A549 (cell line): ENCODE measurements at places on chromosomes 4 and X.

- peak; percentile 6 for DNase-seq
Measured at GRCh38 chrX:9940421-9940820, 26.7 kb upstream of the CLDN34 start.

DNA sequence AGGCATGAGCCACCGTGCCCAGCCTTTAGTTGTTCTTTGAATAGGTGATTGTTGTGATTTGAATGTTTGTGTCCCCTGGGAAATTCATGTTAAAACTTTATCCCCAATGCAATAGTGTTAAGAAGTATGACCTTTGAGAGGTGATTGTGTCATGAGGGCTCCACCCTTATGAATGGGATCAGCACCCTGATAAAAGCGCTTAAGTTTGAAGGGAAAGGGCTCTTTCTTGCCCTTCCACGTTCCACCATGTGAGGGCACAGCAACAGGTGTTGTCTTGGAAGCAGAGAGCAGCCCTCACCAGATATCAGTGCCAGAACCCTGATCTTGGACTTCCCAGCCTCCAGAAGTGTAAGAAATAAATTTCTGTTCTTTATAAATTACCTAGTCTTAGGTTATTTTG is 33.7 kb upstream of the RP2 start:
- DNase-seq = no peak

DNA sequence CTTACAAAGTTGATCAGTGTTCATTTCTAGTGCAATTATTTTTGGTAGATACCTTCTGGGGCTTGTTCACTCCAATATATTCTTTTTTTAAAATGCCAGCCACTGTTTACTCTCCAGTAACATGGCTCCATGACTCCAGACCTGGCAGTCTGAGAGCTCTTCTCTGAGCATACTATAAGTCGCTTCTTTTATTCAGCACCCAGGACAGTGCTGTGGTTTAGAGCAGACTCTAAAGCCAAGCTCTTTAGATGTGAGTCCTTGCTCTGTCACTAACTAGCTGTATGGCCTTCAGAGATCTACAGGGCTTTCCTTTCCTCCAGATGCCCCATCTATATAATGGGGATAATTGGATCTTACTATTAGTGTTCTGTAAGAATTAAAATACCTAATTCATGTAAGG is 200.2 kb upstream of the FAM241A start:
- no peak for DNase-seq

- no peak for DNase-seq
Measured at GRCh38 chr4:156623376-156623775, 348.2 kb downstream of the PDGFC start.

GRCh38 chr4:106316773-106317409 is 541 bp downstream of the AIMP1 start:
- DNase-seq = no peak

GRCh38 chr4:86306816-86307215 is 53.0 kb downstream of the MAPK10 start:
- no peak for DNase-seq

- no peak for DNase-seq
Measured at GRCh38 chrX:69493766-69494165, 10.4 kb upstream of the NALF2 start.

GRCh38 chr4:25863831-25864418 is 1.1 kb upstream of the SEL1L3 start:
- DNase-seq = no peak

- DNase-seq = no peak
Measured at GRCh38 chrX:119871245-119871598, 311 bp downstream of the RNF113A start.

DNA sequence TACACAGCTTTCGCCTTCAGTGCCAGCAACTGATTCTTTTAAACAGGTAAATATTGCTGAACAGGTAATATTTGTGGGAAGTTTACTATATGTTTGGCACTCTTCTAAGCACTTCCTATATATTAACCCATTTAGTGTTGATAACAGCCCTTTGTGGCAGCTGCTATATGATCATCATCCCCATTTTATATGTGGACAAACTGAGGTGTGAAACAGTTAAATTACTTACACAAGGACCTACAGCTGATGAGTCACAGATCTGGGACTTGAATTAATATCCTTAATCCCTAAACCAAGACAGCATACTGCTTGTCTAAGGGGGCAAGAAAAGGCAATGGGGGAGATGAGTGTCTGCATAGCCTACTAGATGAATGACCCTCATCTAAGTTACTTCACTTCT is 2.9 kb downstream of the SMIM20 start:
- DNase-seq = no peak

- no peak for DNase-seq
Measured at GRCh38 chr4:165199286-165199685, 8.1 kb upstream of the KLHL2 start.

DNA sequence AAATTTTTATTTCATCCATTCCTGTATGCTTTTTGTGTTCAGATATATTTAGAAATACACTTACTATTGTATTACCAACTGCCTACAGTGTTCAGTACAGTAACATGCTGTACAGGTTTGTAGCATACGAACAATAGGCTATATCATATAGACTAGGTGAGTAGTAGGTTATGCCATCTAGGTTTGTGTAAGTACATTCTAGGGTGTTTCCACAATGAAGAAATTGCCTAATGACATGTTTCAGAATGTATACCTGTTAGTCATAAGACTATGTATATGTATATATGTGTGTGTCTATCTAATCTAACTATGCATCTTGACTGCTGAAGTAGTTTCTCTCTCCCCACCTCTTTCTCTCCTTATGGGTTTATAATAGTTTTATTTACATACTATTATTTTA is 51.5 kb upstream of the BTC start:
- no peak for DNase-seq

DNA sequence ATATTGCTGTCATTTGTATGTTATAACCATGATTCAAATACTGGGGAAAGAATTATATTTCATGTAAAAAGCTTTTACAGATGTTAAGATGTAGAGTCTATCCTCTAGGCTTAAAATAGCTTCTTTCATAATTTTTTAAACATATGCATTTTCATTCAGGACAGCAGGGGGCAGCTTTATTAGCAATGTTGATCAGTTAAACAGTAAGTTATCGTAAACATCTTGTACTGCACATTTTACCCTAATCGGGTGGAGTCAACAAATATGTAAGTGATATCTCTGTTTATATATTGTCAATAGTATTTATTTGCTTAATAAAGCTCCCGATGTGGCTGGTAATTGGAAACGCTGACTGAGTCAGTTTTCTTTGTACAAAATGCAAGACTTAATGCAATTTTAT is 142.5 kb upstream of the MED14 start:
- DNase-seq = peak; percentile 37

DNA sequence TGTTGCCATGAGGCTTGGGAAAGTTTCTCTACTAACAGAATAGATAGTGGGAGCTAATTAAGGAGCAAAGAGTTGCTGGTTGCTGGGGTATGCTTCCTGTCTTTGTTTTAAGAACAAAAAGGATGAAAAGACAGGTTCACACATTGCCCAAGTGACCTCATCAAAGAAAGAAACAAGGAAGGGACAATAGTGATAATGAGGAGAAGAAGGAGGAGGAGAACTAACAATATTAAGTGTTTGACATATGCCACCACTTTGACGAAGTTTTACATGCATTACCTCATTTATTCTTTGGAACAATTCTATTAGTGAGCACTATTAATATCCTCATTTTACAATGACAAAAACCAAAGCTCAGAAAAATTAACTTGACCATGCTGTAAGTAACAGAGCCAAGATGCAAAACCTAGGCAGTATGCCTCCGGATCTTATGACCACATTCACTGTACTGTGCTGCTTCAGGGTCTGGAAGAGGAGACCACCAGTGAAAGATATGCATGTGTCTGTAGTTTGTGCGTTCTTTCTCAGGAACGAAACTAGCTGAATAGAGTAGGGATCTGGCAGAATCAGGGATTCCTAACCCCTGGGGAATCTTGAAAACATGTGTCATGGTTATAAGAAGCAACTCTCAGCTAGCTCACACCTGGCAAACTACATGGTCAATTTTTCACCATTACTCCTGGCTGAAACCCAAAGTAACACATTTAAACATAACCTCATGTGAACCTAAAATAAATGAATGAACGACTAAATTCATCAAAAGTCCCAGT is 83.8 kb downstream of the MOSPD2 start:
- DNase-seq = no peak

DNA sequence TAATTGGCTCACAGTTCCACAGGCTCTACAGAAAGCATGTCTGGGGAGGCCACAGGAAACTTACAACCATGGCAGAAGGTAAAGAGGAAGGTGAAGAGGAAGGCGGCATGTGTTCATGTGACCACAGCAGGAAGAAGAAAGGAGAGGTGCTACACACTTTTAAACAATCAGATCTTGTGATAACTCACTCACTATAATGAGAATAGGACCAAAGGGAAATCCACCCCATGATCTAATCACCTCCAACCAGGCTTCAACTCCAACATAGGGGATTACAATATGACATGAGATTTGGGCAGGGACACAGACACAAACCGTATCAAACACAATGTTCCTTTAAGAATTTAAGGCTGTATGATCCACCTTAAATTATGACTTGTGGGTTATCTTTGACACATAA is 10.5 kb upstream of the PGM2 start:
- DNase-seq = no peak

GRCh38 chr4:47721485-47721884 is 116.4 kb downstream of the CORIN start:
- no peak for DNase-seq

- DNase-seq = no peak
Measured at GRCh38 chr4:67699603-67700002, 1.4 kb downstream of the UBA6 start.

DNA sequence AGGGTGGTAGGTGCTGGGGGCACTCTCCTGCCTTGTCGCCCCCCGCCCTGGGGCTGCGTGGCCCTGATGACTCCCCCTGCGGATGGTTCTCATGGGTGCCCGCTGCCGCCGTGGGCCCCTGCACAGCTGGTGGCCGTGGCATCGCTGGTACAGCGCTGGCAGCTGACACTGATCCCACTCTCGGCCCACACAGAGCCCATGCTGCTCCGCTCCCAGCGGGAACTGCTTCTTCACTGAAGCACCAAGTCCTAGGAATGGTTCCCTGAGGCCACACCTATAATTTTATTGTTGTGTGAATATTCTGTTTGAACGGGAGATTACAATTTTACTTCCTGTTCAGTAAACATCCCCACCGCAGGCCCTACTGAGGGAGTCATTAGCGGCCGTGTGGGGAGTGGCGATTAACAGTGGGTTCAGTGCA is 138.6 kb upstream of the NKX1-1 start:
- DNase-seq = peak; percentile 63

DNA sequence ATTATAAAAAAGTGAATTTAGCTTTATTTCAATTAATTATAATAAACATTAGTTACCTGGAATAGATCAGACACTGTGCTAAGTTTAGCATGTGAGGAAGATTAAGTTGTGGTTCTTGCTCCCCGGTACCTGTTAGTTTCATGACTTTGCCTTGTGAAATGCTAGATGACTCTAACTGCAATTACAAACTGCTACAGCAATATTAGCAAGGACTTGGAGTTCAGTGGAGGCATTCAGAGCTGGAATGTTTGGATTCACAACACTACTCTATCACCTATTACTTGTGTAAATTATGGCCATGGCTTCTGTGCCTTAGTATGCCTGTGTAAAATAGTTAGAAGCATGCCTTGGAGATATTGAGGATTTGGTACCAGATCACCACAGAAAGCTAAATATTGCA is 21.4 kb upstream of the ANXA10 start:
- no peak for DNase-seq

DNA sequence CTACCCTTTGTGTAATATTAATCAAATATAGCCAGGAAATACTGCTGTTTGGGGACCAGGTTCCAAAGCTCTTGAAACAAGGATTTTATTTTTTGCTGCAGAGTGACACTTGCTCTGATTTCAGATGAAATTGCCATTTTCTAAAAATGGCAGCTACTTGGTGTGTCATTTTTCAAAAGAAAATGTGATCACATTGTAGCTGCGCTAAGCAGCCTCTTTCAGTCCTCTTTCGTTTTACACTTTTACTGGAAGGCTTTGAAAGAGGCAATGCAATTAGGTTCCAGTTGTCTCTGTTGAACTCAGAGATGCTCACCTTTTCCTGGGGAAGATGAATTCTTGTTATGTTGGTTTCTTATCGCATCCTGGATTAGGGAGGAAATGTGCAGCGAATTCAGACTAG is 85.1 kb downstream of the CT47B1 start:
- DNase-seq = no peak

GRCh38 chr4:65623506-65623905 is 46.8 kb downstream of the EPHA5 start:
- DNase-seq = no peak

- no peak for DNase-seq
Measured at GRCh38 chrX:136619899-136620505, 28.0 kb upstream of the CD40LG start.

GRCh38 chrX:38726612-38727011 is 74.6 kb upstream of the MID1IP1 start:
- no peak for DNase-seq

GRCh38 chrX:25072247-25072646 is 56.5 kb upstream of the ARX start:
- no peak for DNase-seq

GRCh38 chr4:15913631-15913970 is 24.9 kb downstream of the FGFBP1 start:
- peak; percentile 31 for DNase-seq

GRCh38 chr4:182189103-182189878 is 53.9 kb upstream of the TENM3 start:
- no peak for DNase-seq

- no peak for DNase-seq
Measured at GRCh38 chr4:54930226-54930625, 195.2 kb downstream of the KDR start.

DNA sequence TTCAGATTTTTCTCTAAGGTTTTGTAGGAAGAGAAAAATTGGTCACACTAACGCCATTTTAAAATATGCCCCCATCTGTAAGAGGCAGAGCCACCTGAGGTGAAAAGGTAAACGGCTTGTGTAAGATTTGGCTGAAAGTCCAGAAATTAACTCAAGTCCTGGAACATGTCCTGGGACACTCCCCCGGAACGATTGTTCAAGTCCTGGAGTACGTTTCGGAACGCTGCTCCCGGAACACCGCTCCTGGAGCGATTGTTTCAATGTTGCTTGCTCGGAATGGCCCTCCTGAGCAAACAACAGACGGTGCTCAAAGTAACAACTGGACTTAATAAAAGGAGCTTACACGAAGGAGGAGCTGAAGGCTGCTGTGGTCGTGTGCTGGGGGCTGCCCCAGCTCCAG is 796.5 kb upstream of the SLIT2 start:
- DNase-seq = no peak

DNA sequence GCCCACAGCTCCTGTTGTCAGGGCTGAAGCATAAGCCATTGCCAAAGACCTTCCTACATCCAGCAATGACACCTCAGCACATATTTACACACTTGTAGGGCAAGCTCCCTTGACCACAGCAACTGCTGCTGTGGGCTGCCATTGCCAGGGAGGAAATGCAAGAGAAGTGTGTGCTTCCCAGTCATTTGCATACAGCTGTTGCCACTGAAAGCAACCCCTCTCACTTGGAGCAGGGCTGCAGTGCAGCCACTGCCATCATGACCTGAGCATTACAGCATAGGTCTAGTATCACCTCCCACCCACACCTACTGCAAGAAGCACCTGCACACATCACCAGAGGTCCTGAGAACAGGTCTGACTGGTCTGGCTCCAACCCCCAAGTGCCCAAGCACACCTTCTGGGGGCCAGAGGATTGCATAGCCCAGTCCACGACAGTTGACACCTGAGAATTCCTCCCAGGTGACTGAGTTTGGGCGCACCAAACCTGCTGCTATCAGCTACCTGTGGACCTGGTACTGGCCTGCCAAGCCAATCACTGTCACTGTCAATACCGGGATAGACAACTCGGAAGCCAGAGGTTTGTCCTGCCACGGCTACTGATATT is 636.5 kb upstream of the SLIT2 start:
- no peak for DNase-seq

- DNase-seq = no peak
Measured at GRCh38 chr4:165725352-165725751, 147.7 kb upstream of the TLL1 start.
